ENCODE measurements at places on chromosomes 1 and 21.

DNA sequence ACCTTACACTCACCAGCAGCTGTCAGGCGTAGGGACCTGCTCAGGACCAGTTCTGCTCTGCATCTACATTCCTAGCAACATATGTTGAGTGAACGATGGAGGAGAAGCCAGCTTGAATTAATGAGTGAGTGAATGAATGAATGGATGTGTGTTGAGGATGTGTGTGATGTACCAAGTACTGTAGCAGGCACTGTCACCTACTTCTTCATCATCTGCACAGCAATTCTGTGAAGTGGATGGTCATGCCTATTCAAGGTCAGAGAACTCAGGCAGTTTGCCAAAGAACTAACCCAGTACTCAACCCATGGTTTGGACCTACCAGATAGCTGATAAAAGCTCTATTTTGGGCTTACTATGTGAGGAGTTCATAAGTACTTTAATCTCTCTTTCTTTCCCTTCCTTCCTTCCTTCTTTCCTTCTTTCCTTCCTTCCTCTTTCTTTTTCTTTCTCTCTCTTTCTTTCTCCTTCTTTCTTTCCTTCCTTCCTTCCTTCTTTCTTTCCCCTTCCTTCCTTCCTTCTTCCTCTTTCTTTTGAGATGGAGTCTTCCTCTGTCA, 56.9 kb downstream of the ATP1A1 start:
- DNase-seq: no peak

DNA sequence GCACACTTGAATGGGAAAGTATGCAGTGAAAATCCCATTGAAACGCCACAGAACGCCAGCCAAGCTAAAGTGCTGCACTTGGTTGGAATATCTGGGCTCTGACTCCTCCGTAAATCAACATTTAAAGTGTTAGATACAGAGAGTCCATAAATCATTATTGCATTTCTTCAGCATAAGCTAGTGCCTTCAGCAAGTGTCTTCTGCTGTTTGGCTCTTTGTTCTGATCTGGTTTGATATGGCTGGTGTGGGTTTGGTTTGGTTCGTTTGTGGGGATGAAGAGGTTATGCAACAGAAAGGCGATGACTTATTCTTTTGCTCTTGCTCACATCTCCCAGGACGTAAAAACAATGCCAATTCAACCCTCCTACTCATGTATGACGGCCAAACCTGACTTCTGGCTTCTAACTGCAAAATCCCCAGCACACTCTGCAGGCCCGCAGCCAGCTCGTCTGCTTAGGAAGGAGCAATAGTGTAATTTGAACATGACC, 121.8 kb upstream of the ERG start:
- DNase-seq: no peak

GRCh38 chr1:236978740-236979139, 25.5 kb downstream of the MT1HL1 start:
- no peak for DNase-seq

GRCh38 chr1:202942426-202942825, 15.4 kb upstream of the KLHL12 start:
- DNase-seq: no peak

DNA sequence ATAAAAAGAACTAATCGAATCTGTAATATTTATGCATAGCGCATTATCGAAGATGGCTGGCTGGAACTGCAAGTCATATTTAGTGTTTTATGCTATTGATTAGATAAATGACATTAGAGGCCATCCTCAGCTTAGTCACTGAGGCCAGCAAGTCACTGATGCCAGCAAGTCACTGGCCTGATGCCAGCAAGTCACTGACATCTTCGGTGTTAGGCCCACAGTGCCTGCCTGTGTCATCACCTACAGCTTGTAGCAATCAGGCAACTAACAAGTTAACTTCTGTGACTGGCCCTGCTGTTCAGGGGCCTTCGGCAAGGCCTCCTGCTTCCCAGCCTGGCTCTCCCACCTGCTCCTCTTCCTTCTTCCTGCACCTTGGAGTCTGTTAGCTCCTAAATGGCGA, 65.6 kb upstream of the SCCPDH start:
- no peak for DNase-seq

- no peak for DNase-seq
These were observed 1.9 kb downstream of the TMCO4 start for GRCh38 chr1:19797827-19798226.

DNA sequence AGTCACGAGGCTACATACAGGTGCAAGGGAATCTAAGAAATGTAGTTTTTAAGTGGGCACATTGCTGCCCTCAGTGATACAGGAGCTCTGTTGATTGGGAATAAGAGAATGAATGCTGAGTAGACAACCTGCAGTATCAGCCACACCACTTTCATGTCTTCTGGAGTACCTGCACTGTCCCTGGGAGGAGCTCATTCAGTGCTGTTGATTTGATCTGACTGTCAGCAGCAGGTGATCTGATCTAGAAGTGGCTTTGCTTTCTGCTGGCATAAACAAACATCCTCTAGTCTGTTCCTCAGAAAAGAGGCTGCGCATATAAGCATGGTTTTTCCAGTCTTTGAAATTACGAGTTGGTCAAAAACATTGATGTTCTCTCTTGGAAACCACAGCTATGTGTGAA, 35.5 kb upstream of the LRRC52 start:
- peak; percentile 92 for DNase-seq

- DNase-seq: no peak
These were observed 10.9 kb upstream of the VAMP3 start for GRCh38 chr1:7760245-7760644.

- DNase-seq: no peak
These were observed 58.0 kb downstream of the ACBD3 start for GRCh38 chr1:226128487-226129075.

GRCh38 chr21:45380566-45380965, 24.4 kb upstream of the COL18A1 start:
- no peak for DNase-seq

GRCh38 chr21:35075546-35075945, 26.4 kb upstream of the RUNX1 start:
- no peak for DNase-seq

- DNase-seq: peak; percentile 24
These were observed at the start of gene NID1 for GRCh38 chr1:236064674-236065508. Gene NID1 (minus strand): TSS chr1:236065090. CDS start chr1:236065079, 11 bp downstream.

GRCh38 chr1:238982736-238983135, 403.6 kb upstream of the CHRM3 start:
- DNase-seq: no peak

DNA sequence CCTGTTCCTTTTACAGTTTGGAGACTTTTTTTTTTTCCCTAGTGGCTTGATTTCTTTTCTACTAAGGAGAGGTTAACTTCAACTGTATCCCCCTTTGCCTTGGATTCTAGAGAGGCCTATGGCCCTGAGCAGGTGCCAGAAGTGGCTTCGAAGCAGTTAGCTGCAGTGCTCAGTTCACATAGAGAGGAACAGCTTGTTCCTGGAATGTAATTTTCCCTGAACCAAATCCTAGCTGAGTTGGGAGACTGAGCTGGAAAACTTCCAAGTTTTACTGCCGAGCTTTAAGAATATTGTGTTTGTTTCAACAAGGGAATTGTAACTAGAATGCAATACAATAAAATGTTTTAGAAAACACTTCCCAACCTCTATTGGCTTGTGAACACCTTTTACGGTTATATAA, 17.5 kb downstream of the RD3 start:
- DNase-seq: no peak

- DNase-seq: no peak
These were observed 68.2 kb downstream of the POFUT2 start for GRCh38 chr21:45219517-45219916.

DNA sequence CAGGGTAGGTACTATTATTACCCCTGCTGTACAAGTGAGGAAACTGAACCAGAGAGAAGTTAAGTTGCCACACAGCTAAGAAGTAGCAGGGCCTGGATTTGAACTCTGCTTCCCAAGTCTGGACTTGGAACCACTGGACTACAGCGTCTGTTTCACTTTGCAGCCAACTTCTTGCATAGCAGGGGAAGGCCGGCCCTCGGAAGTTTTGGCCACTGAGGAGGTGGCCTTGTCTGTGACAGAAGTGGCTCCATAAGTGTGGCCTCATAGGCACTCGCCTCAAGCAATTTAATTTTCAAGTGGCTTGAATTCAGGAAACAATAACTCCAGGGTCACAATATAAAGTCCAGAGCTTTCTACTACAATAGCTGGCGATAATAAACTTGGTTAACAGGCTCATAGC, 41.4 kb downstream of the PLEKHA6 start:
- DNase-seq: peak; percentile 16

DNA sequence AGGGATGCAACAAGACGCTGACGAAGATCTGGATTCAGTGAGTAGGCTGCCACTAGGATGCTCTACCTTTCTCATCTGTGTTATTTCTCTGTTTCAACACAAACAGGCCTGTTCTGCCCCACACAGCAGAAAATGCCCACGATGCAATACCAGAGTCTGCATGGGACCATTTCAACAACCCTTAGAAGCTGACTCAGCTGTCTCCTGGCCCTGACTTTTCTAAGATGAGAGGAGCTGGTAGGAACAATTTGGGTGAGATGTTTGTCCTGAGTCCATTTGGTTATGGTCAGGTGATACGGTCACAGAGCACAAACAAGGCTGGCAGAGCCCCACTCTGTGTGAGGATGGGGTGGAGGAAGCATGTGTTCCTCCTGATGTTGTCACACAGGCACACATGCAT, 11.5 kb upstream of the SLC2A1 start:
- DNase-seq: no peak

GRCh38 chr1:153616144-153616916, at the start of gene S100A14:
Gene S100A14 (minus strand): TSS chr1:153616325. CDS start chr1:153615858, 467 bp downstream.
- no peak for DNase-seq

DNA sequence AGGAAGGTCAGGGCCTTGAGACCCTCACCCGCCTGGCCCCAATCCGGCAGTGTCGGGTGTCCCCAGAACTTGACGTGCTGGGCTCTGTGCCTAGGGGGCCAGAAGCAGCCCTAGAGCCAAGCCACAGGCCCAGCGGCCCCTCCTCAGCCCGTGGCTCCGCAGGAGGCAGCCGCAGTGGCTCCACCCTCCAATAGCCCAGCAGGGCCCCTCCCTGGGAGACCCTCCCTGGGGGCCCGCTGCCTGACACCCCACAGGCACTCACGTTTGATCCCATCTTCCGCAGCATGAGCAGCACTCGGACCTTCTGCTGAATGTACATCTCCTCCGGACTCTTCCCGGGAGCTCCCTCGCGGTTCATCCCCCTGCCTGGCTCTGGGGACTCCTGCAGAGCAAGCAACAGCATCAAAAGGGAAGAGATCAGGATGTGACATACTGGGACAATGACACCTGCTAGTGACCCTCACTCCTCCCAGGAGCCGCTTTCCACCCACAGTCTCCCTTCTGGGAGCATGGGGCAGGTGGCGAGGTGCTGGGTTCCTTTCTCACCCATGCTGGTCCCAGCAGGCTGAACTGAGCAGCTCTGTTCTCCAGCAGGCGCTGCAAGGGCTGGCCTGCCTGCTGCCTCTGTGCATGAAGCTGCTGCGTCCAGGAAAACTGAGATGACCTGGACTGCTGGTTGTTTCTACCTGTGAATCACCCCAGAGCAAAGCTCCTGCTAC, 38.2 kb downstream of the CTNNBIP1 start:
- no peak for DNase-seq

DNA sequence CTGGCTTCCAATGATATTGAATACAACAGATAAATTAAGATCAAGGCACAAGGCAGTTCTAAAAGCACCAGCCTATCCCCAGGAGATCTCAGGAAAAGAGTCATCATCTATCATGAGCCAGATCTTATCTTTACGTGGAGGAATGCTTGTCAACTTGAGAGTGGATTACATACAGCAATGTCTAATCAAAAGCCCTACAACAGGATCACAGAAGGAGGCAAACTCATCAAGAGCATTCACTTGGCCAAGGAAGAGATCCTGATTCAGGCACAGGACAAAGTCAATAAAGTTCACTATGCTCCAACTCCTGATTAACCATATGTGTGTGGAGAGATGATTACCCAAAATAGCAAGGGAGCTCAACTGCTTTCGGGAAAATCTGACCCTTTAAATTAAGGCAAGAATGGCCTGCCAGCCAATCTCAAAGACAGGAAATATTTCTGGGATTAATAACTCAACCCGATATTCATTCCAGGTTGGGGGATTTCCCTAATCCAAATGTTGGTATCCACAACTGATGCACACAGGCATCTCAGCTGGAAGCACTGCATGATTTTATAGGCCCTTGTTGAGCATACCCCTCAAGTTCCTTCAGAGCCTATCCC, 33.7 kb downstream of the TBX15 start:
- no peak for DNase-seq

GRCh38 chr1:164922585-164922984, 363.6 kb downstream of the PBX1 start:
- DNase-seq: peak; percentile 34
